ENCODE measurements at places on chromosomes 3 and 15. TPM values are rescaled to one million over a fixed set of nuclear protein-coding genes. Genes with fewer than 3 reads are reported as not detected.

- H3K36me3 ChIP-seq: peaks cover under 1% of the 10 kb centered on the region
- H3K27ac ChIP-seq: peak overlapping the region; percentile 29
- no peaks in the 10 kb centered on the region for H3K27me3 ChIP-seq
- no peak for DNase-seq
These were observed 784 bp upstream of the CISH start for GRCh38 chr3:50612234-50612882.

DNA sequence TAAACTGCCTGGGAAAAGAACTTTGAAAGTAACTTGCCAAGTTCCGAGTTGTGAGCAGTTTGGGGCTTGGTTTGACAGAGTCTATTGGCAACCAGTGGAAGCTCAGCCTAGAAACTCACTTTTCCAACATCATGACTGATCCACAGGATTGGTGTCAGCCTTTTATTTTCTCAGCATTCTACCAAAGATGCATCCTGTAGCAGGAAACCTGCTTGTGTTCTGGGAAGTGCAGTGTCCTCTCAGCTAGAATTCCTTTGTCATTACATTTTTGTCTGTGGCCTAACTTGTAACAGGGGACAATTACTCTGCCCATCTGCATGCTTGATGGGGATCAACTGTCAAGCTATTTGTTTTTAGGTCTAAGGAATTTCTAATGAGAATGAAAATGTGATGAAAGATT, 116.7 kb upstream of the LMOD3 start:
- H3K4me1 ChIP-seq: peaks cover 2% of the 10 kb centered on the region
- H3K27ac ChIP-seq: no peak overlapping the region
- H3K36me3 ChIP-seq: no peaks in the 10 kb centered on the region
- no peak for DNase-seq
- no peak overlapping the region for H3K4me3 ChIP-seq

Gene AADACL2
- total RNA-seq: under 0.01 TPM

DNA sequence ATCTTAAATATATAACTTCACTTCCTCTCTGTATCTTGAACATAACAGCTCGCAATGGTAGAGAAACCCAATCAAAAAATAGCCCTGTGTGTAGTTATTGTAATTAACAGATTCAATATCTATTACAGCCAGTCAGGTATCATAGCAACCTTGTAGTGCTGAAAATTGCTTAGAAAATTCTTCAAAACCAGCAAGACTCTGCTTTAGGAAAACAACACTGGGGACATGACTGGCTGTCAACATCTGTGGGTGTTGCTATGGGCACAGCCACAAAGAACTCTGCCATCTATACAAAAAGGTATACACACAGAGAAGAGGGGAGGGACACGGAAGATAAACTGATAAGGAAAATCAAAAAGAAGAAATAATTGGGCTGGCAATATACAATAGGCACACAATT, 101.2 kb downstream of the WDR72 start:
- H3K27me3 ChIP-seq: no peaks in the 10 kb centered on the region
- DNase-seq: no peak
- H3K36me3 ChIP-seq: no peaks in the 10 kb centered on the region
- no peak overlapping the region for H3K27ac ChIP-seq
- H3K4me1 ChIP-seq: no peaks in the 10 kb centered on the region

DNA sequence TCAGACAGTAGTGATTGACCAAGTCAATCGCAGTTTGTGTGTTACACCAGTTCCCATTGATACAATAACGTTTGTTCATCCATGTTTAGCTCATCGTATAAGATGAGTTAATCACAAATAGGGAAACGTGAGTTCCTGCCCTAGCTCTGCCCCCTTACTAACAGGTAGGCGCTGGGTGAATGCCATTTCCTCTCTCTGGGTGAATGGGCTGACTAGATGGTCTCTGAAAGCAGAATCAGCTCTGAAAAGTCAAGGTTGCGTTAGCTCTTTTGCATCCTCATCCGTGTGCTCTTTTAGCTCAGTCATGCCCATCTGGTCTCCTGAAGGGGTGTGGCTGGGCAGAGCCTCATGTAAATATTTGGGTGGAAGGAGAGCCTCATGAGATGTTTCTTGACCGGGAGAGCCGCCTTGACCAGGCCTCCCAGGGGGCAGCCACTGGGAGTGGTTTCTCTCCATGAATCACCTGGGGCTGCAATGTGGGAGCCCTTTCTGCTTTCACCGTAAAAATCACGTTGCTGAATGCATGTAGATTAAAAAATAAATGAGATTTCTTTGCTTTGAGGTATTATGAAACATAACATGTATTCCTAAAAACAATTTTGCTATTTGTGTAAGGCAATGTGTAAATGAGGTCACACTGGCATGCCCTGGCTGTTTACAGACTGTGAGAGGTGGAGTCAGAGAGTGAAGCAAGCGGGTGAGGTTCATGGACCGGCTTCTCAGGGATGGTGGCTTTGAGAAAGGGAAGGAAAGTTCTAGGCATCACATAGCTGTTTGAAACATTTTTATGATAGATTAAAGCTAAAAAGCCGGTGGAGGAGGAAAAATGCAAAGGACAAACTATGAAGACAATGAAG, 108.4 kb upstream of the RASGRP1 start:
- DNase-seq: no peak
- no peaks in the 10 kb centered on the region for H3K36me3 ChIP-seq
- peaks cover 4% of the 10 kb centered on the region for H3K27me3 ChIP-seq
- no peak overlapping the region for H3K4me3 ChIP-seq
- no peaks in the 10 kb centered on the region for H3K4me1 ChIP-seq

DNA sequence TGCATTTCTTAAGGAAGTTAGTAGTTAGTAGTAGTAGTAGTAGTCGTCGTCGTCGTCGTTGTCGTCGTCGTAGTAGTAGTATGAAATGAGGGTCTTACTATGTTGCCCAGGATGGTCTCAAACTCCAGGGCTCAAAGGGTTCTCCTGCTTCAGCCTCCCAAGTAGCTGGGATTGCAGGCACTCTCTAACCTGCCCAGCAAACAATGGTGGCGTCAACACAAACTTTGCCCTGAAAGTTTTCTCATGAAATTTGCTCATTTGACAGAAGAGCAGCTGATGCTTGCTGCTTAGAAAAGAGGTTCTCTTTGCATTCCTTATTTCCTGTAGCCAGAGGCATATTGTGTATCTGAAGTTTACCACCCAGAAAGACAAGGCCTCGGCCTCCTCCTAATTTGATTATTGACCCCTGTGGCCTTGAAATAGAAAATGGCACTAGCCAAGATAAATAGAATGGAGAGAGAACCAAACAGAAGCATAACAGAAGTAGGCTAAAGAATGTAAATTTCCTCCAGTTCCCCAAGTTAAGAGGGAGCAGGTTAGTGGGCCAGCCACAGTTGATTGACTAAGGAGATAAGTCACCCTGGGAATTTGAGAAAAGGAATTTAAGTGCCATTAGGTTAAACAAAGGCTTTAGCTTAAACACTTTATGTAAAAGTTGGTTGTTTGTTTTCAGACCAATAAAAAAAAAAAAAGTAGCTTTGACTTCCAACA, 166.2 kb upstream of the ROBO2 start:
- no peak overlapping the region for H3K27ac ChIP-seq
- H3K27me3 ChIP-seq: no peaks in the 10 kb centered on the region
- H3K36me3 ChIP-seq: no peaks in the 10 kb centered on the region
- DNase-seq: no peak

DNA sequence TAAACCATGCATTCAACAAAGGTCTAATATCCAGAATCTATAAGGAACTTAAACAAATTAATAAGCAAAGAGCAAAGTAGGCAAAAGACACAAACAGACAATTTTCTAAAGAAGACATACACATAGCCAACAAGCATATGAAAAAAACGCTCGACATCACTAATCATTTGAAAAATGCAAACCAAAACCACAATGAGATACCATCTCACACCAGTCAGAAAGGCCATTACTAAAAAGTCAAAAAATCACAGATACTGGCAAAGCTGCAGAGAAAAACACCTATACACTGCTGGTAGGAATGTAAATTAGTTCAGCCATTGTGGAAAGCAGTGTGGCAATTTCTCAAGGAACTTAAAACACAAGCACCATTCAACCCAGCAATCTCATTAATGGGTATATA, 53.8 kb downstream of the FSIP1 start:
- no peaks in the 10 kb centered on the region for H3K36me3 ChIP-seq
- H3K27me3 ChIP-seq: no peaks in the 10 kb centered on the region
- H3K27ac ChIP-seq: no peak overlapping the region
- no peak overlapping the region for H3K4me3 ChIP-seq

Gene C2CD4B
- total RNA-seq: not detected

Gene CDCP1
- 16.9 TPM for total RNA-seq

Gene GOLGA8R
- 1.3 TPM for total RNA-seq

Gene ADAMTS7
- 5.1 TPM for total RNA-seq

DNA sequence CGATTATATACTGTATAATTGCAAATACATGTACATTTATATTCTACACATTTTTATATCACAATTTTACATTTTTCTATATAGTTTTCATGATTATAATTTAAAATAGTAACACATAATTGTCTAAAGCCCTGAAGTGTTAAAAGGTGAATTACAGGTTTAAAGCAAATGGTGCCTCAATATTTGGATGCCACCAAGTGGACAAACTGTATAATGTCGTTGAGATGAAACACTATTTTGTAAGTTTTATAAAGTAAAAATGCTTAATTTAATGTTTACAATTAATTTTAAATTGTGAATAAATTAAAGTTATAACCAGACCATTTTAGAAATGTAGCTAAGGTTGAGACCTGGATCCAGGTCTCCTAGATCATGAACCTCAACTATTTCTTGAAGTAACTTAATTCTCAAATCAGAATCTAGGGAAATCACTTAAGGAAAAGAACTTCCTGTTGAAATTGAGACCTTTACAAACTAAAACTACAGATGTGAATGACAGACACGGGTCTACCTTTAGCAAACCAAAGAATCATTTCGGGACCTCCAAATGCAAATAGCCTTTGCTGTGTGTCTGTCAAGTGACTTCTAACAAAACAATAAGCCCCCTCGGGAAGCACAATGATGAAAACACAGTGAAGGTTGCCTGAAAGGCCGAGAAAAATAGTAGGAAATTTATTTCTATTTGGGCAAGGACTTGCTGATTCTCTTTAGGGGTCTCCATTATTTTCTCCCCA, 37.8 kb downstream of the EHHADH start:
- H3K4me3 ChIP-seq: no peak overlapping the region
- no peak for DNase-seq
- no peak overlapping the region for H3K27ac ChIP-seq
- no peaks in the 10 kb centered on the region for H3K27me3 ChIP-seq
- no peaks in the 10 kb centered on the region for H3K4me1 ChIP-seq

DNA sequence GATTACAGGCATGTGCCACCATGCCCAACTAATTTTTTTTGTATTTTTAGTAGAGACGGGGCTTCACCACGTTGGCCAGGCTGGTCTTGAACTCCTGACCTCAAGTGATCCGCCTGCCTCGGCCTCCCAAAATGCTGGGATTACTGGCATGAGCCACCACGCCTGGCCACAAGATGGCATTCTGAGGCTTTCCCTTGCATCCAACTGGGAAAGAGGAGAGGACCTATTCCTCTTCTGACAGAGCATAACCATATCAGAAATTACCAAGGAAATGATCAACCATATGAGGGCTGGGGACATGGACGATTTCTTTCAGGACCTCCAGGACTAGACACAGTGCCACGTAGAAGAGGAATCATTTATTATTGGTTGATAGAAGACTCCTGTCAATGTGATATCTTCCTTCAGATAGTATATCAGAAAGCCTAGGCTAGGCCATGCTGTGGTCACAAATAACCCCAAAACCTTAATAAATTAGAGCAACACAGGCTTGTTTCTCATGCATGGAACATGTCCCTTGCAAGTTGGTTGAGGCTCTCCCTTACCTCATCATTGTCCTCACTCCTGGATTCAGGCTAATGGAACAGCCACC, 372.3 kb upstream of the IL12A start:
- H3K27ac ChIP-seq: no peak overlapping the region
- H3K27me3 ChIP-seq: no peaks in the 10 kb centered on the region
- peaks cover 12% of the 10 kb centered on the region for H3K4me1 ChIP-seq
- no peaks in the 10 kb centered on the region for H3K36me3 ChIP-seq
- peak; percentile 62 for DNase-seq

GRCh38 chr3:43323541-43323940, 37.2 kb downstream of the SNRK start:
- no peak overlapping the region for H3K4me3 ChIP-seq
- DNase-seq: no peak
- H3K36me3 ChIP-seq: no peaks in the 10 kb centered on the region
- H3K4me1 ChIP-seq: peaks cover 3% of the 10 kb centered on the region

- H3K36me3 ChIP-seq: no peaks in the 10 kb centered on the region
- no peak overlapping the region for H3K4me3 ChIP-seq
- no peaks in the 10 kb centered on the region for H3K27me3 ChIP-seq
These were observed 57.6 kb upstream of the LIPC start for GRCh38 chr15:58374147-58374546.

GRCh38 chr3:16461463-16462245, 51.8 kb downstream of the RFTN1 start:
- H3K4me1 ChIP-seq: no peaks in the 10 kb centered on the region
- H3K36me3 ChIP-seq: no peaks in the 10 kb centered on the region
- DNase-seq: no peak
- H3K4me3 ChIP-seq: no peak overlapping the region

GRCh38 chr3:60056404-60056803, 1006.6 kb upstream of the CFAP20DC start:
- H3K4me3 ChIP-seq: no peak overlapping the region
- no peaks in the 10 kb centered on the region for H3K36me3 ChIP-seq
- H3K4me1 ChIP-seq: no peaks in the 10 kb centered on the region
- DNase-seq: peak; percentile 6
- H3K27ac ChIP-seq: no peak overlapping the region

Gene ZNF385D
- 0.83 TPM for total RNA-seq

- H3K27me3 ChIP-seq: no peaks in the 10 kb centered on the region
- peak overlapping the region; percentile 91 for H3K27ac ChIP-seq
- H3K4me3 ChIP-seq: no peak overlapping the region
These were observed 4.8 kb downstream of the PAQR5 start for GRCh38 chr15:69303337-69304181.

DNA sequence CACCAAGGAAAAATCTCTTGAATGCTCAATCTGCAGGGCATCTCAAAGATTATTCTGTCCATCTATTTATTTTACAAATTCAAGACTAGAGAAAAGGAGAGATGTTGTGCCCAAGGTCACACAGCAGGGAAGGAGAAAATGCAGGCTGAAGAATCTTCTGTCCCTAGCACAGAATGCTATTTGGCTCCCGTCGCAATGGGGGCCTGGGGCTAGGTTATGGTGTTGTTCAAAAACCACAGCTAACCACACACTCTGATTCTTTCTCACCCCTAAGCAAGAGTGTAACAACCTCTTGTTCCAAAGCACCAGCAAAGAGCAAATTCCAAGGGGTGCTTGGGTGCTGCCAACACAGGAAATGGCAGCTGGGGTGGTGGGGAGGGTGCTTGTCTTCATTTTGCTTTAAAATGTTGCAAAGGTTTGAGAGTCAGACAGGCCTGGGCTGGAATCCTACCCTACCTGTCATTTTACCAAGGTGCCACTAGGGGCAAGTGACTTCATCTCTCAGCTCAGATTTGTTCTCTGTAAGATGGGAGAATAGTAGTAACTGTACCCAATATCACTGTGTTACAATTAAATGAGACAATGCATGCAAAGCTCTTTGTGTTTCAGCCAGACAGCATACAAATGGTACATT, 112.5 kb downstream of the ADAMTS9 start:
- H3K27ac ChIP-seq: no peak overlapping the region
- H3K27me3 ChIP-seq: no peaks in the 10 kb centered on the region
- no peaks in the 10 kb centered on the region for H3K36me3 ChIP-seq
- no peaks in the 10 kb centered on the region for H3K4me1 ChIP-seq

Gene MAPKAPK3
- total RNA-seq: 25.4 TPM
